ENCODE measurements at places on chromosomes 3 and 15.

- DNase-seq: no peak
These were observed 408.4 kb downstream of the AGBL1 start for GRCh38 chr15:86488046-86488445.

- no peak for DNase-seq
These were observed 7.9 kb downstream of the RBP2 start for GRCh38 chr3:139468399-139468798.

DNA sequence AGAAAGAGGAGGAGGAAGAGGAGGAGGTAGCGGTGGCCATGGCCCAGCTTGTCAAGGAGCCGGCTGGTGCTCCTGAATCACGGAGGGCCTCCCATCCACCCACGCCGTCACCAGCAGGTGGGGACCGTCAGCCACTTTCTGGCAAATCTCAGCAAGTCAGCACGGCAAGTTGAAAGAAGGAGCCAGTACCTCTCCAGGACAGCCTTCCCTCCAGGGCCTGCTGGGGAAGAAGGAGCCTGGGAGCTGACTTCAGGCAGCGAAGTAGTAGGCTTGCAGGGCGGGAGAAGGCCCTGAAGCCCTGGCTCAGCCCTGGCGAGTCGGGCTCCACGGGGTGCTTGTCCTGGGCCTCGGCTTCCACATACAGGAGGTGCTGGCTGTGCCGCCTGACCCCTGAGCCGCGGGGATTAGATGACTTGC, 99.2 kb upstream of the TRPM1 start:
- no peak for DNase-seq

- no peak for DNase-seq
These were observed 45.3 kb downstream of the DGKG start for GRCh38 chr3:186316666-186317260.

DNA sequence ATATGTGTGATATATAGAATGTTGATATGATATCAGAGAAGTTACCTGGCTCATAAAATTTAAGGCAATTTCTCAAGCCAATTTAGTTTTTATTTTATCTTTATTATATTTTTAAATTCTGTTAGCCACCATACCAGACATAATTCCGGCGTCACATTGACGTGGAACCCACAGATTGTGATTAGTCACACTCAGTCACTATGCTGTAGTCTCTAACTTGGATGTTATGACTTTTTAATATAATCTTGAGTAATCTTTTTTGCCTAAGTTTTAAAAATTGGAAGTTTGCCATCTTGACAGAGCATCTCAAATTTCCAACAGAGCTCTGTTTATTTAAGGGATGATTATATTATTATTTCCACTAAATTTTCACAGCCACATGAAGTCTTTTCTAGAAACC, 9.7 kb upstream of the DCLK3 start:
- no peak for DNase-seq

DNA sequence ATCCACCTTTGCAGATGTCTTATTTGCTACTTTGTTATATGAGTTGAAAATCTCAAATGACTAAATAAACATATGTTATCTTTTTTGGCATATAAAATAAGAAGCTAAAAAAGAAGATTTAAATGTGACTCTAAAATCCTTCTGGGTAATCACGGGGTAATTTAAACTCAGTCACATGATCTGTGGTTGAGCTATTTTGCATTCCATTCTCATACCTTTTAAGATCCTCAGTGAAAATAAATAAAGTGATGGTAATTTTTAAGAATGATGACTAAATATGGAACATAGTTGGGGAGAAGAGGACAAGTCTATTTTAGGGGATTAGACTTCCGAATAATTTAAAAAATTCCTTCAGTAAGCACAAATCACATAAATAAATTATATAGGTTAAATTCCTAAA, 1076.8 kb downstream of the TUSC7 start:
- DNase-seq: no peak

- DNase-seq: no peak
These were observed 48.8 kb downstream of the ZNF710 start for GRCh38 chr15:90049666-90050604.

DNA sequence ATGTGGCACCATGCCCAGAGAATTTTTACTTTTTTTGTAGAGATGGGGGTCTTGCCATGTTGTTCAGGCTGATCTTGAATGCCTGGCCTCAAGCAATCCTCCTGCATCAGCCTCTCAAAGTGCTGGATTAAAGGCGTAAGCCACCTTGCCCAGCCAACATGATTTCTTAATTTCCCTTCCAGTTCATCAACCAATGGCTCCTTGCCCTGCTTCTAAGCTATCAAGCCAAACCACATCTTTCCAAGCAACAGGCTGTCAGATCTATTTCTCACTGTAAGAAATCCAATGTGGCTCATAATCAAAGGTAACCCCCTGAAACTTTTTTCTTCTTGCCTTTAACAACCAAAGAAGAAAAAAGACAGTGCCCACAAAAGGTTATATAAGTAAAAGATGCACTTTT, 204.2 kb upstream of the ICE2 start:
- DNase-seq: no peak

- DNase-seq: no peak
These were observed 30.9 kb upstream of the ZNF148 start for GRCh38 chr3:125406070-125406469.

DNA sequence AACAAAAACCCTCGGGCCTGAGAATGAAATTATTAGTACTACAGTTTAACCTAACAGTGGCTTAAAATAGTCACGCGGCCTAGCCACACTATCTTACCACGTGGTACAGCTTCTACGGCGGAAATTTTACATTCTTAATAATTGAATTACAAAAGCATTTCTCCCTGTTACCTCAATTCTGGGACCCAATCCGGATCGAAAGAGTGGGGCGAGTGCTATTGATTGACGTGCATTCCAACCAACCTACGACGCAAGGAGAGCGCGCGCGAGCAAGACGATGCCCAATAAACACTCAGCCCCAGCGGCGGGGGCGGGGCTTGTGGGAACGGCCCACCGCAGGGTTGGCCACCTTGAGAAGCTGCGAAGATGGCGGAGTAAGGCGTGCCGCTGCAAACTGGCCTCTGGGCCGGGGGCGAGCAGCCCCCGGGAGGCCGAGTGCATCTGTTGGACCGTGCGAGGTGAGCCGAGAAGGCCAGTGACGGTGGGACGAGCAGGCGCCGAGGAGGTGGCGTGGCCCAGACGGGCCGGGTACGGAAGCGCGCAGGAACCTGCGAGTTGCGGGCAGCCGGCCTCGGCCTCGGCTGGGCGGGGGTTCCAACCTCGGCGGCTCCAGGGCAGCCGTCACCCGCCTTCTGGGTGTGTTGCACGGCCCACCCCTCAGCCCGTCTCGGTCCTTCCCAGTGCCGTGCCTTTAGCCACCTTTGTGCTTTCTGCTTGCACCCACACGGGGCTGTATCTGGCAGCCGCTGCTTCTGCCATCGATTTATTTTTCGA, 48.6 kb downstream of the OIP5 start:
- DNase-seq: peak; percentile 99

DNA sequence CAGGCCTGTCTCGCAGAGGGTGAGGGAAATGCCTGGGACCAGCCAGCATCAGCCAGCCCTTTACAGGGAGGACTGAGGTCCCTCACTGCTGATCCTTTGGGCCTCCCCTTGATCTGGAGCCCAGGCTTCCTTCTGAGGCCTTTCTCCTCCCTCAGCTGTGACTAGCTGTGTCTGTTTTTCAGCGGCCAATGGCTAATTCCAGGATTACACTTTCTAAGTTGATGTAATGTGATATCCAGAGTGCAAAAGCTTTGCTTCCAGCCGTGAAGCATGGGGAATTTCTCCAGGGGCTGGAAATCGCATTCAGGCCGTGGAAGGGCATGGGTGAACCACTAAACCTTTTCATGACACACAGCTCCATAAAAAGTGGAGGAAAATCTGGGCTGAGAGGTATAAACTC, 157.6 kb downstream of the SHQ1 start:
- no peak for DNase-seq

DNA sequence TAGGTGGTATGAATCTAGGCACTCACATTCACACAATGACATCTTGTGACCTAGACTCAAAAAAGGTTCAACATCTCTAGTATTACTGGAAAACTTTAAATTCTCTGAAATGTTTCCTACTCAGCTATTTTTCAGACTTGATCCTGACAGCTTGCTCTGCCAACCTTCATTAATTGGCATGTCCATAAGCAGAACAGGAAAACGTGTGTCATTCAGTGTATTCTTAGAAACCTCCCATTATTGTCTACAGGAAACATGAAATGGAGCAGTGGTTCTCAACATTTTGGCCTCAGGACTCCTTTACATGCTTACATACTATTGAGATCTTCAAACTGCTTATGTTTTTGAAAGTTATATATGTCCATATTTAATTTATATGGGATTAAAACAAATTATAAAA, 363.2 kb downstream of the NAALADL2 start:
- no peak for DNase-seq

DNA sequence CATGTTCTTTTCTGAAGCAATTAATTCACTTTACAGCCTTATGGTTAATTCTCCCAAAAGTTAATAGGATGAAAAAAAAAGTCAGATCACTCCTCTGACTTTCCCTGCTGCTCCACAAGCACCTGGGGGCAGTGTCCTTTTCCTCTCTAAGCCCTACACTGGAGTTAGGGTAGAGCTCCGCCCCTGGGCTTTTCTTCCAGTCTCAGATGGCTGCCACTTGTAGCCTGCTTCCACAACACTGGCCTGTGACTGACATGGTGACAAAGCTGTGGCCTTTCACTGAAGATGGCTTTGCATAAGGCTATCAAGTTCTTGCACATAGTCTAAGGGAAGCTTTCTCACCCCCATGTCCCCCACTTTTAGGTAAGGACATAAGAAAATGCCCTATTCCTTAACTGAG, 1.3 kb upstream of the MON1A start:
- no peak for DNase-seq

DNA sequence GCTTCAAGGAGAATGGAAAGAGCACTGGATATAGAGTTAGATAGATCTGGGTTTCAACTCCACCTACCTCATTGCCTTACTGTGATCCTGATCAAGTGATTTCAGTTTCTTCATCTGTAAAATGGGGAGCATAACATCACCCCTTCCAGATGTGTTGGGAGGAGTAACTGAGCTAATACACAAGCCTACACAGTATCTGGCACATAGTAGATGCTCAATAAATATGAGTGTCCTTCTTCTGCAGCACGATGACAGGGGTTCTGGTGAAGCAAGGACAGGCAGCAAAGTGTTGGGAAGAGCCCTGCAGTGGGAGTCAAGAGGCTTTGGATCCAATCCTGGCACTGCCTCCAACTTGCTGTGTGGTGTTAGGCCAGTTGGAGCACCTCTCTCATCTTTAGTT, 270.0 kb downstream of the UACA start:
- no peak for DNase-seq

GRCh38 chr3:112667599-112667998, 26.7 kb upstream of the CCDC80 start:
- no peak for DNase-seq

DNA sequence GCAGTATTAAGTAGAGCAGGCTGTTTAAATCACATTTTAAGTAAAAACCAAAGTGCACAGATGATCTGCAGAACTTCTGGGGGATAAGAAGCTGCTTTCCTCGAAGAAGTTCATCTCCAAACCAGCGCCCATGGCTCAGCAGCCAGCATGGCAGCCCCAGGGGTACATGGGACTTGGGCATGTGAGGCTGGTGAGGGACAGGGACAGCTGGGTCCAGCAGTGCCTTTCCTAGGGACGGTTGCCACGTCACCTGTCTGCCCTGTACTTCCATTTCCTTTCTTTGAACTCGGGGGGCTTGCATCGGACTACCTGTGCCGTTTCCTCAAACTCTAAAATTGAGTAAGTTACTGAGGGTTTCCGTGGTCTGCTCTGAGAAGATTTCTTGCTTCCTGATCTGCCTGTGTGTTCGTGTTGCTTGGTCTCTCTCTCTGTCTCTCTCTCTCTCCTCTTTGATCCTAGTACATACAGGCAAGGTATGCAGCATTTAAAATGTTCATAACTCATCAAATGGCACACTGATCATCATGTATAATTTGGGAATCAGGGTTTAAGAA, 67.6 kb downstream of the IGF1R start:
- no peak for DNase-seq

- DNase-seq: no peak
These were observed 354.1 kb downstream of the GABRG3 start for GRCh38 chr15:27324886-27325615.

DNA sequence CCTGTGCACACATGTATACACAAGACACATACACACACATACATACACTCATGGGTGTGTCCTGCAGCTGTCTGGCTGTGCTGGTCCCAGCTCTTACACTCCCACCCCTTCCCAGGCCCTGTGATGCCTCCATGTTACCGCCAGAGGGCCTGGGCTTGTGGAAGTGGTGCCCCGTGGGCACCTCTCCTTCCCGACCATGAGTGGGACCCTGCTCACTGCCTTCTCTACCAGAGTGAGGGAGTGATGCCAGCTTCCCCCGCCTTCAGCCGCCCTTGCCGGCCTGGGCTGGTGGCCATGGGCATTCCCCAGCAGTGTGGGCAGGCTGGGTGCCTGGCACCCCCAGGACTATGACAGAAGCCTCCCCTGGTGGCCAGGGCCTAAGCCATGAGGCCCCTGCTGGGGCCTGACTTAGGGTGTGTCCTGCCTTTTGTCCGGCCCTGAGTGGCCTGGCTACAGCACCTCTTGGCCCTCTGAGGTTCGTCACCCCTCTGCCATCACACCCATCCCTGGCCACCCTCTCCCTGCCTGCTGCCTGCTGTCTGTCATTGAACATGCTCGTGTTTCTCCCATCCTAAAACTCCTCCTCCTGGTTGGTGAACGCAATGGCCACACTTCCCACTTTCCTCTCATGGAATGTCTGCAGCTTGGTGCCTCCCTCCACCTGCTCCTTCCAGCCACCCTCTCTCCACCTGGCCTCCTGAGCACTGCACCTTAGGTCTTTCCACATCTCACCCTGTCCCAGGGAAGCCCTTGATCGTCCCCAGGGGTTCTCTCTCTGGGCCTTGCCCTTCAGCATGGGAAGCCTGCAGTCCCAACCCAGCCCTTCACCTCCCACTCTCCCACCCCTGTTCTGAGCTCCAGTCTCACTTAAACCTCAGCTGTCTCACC, 14.6 kb downstream of the HDAC11 start:
- DNase-seq: no peak

DNA sequence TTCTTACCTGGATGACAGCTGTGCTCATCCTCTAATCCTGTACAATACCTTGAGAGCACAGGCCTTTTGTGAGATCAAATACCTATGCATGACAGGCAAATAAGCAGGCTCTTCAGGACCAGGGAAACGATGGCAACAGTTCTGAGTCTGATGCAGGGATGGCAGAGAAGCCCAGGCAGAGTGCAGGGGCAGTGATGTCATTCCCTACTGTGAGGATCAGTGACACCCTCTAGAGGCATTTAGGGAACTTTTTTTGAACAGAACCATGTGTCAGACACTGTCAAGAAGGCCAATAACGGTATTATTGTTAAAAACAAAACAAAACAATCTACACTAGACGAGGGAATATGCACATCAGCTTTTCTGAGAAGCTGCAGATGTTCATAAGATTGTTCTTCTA, 314.8 kb upstream of the CTDSPL start:
- DNase-seq: no peak

DNA sequence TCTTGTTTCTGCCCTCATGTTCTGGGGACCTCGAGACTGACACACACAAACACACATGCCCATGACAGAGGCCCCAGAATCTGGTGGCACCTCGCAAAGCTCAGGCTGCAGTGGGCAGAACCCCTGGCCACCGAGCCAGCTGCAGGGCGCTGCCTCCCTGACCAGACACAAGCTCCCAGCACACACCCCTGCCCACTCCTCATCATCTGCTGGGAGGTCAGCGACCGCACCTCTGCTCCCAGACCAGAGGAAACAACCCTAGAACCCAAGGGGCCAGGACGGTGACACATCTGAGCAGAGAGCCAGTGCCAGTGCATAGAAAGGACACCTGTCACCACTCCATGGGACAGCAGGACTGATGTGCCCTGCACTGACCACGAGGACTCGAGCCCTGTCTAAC, 43.2 kb downstream of the HMCES start:
- DNase-seq: no peak
